ENCODE measurements at places on chromosomes 6 and 20.

GRCh38 chr6:93350774-93351173, 68.6 kb downstream of the EPHA7 start:
- no peak for DNase-seq

DNA sequence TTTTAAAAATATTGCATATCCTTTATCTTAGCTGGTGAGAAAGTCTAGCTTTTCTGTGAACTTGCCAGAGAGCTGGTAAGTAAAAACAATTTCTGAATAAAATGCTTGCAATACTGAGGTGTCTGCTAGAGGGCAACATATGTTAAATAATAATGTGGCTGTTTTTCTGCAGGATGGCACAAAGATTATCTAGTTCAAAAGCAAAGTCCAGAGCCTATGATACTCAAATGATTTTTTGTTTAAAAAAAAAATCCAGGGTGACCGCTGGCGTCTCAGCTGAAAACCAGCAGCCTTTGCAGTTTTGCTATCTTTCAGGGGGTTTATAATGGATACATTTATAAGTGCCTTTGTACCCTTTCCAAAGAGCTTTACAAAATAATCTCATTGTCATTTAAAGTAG, 194.9 kb downstream of the PHACTR1 start:
- DNase-seq = peak; percentile 53

DNA sequence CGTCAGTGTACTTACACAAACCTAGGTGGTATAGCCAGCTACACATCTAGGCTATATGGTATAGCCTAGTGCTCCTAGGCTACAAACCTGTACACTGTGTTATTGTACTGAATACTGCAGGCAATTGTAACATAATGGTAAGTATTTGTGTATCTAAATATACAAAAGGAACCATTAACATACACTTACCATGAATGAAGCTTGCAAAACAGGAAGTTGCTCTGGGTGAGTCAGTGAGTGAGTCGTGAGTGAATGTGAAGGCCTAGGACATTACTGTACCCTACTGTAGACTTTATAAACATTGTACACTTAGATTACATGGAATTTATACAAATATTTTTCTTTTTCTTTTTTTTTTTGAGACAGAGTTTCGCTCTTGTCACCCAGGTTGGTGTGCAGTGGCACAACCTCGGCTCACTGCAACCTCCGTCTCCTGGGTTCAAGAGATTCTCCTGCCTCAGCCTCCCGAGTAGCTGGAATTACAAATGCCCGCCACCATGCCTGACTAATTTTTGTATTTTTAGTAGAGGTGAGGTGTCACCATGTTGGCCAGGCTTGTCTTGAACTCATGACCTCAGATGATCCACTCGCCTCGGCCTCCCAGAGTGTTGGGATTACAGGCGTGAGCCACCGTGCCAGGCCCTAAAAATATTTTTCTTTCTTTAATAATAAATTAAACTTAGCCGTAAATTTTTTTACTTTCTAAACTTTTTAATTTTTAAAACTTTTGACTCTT, 15.4 kb upstream of the KIAA1755 start:
- DNase-seq = peak; percentile 82

DNA sequence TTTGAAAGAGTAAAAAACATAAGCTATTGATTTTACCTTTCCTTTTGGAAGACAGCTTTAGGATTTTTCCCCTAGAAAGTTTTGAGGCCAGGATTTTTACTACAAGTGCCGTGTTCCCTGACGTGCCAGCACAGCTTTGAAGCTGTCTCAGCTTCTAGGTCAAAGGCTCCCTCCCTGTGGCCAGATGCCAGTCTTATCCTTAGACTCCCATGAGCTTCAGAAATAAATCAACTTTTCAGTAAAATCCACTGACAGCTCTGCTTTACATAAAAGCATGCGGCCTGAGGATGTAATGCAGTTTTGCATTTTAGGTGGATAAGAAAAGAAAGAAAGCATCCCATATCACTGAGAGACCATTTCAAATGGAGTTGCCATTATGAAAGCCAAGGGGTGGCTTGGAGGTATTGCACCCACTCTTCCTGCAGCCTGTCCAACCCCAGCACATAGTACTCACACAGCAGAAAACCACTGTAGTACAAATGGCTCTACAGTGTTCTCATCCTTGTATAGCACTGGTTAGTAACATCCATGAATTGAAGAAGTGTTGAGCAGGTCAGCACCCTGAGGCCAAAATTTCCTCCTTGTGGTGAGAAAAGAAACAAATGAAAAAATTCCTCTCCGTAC, 15.2 kb upstream of the ATXN1 start:
- DNase-seq = no peak

DNA sequence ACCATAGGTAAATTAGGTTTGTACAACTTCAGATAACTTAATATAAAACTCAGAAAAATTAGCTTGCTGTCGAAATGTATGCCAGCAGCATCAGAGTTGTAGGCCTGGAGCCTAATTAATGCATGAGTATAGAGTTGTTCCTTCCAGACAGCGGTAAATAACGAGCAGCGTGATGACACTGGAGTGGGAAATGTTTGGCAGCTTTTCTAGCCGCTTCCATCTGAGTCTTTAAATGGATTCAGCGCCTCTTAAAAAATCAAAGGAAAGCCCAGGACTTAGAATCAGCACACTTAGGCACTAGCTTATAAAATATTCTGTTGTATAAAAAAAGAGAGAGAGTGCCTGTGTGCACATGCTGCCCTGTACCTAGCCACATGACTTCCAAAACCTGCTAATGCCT, 43.7 kb upstream of the SYNJ2 start:
- DNase-seq = no peak
